ENCODE measurements at places on chromosomes 13 and 19. TPM values are rescaled to one million over a fixed set of nuclear protein-coding genes. Genes with fewer than 3 reads are reported as not detected.

MEF2B gene
- 3.5 TPM for total RNA-seq

TJP3 gene
- total RNA-seq = 20.6 TPM

MYO9B gene
- total RNA-seq = 252 TPM

SUGP1 gene
- total RNA-seq = 72.5 TPM

DNA sequence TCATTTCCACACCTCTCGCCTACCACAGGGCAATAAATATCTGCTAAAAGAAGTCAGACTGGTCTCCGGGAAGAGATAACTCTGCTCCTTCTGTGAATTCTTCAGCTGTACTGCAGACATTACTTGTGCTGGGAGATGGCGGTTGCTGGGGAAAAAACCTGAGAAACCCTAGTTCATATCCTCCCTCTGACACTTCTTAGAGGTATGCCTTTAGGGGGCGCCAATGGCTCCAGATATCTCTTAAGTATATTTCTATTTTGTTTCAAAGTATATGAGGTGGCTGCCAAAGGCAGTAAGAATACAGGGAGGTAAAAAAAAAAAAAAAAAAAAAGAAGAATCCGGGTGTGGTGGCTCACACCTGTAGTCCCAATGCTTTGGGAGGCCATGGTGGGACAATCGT lies 175.2 kb downstream of the PAN3 start:
- peak; percentile 43 for DNase-seq

- DNase-seq = no peak
These were observed 8.6 kb downstream of the KCNC3 start for GRCh38 chr19:50320596-50320995.

GRCh38 chr13:98429977-98430736 lies 146.8 kb downstream of the STK24 start:
- DNase-seq = no peak

DNA sequence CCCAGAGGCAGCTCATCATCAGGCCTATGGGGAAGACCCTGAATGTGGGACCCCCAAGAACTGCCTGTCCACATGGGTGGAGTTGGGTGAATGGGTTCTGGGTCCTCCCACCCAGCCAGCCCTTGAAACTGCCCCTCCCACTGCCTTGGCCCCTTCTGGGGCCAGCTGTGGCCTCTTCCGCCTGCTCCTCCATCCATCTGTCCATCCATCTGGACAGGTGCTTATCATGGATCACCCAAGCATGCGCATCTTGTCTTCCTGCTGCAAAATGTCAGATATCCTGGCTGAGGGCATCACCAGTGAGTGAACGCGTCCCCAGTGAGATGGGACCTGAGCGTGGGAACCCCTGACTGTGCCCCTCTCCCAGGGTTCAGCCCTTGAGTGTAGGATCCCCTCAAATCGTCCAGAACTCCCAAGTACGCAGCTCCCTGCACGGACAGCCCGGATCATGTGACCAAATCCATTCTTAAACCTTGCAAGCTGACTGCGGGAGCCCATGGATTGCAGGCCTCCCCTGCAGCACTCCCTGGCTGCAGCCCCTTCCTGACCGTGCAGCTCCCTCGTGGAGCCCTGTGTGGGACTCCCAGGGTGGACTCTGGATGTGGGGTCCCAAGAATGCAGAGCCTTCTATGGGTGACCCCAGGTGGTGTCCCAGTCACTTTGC lies 2.0 kb downstream of the STXBP2 start:
- no peak for DNase-seq

- no peak for DNase-seq
These were observed 5.2 kb downstream of the LILRA4 start for GRCh38 chr19:54333586-54334298.

FBXO27 gene
- 0.35 TPM for total RNA-seq

DNA sequence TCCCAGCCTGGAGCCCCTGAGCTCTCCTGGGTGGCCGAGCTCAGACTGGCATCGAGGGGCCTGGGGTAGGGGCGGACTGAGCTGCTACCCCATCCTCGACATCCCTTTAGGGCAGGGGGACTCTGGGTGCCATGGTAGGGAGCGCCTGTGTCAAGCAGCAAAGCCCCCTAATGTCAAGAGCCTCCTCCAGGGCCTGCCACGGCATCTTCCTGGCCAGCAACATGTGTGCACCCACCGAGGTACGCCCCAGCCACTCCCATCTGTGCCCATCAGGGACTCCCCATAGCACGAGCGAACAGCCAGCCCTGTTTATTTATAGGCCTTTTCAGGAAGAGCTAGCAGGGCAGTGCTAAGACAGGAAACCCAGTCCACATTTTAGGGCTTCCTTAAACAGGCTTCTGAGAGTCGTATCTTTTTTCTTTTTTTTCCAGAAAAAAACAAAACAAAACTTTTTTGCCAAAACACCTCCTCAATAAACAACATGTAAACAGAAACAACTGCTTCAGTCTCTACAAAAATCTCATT lies 14.3 kb downstream of the LRP3 start:
- no peak for DNase-seq

GRCh38 chr19:31046024-31046423 lies 303.2 kb downstream of the TSHZ3 start:
- DNase-seq = no peak

- DNase-seq = no peak
These were observed 8.0 kb downstream of the RPS16 start for GRCh38 chr19:39427707-39428106.

DNA sequence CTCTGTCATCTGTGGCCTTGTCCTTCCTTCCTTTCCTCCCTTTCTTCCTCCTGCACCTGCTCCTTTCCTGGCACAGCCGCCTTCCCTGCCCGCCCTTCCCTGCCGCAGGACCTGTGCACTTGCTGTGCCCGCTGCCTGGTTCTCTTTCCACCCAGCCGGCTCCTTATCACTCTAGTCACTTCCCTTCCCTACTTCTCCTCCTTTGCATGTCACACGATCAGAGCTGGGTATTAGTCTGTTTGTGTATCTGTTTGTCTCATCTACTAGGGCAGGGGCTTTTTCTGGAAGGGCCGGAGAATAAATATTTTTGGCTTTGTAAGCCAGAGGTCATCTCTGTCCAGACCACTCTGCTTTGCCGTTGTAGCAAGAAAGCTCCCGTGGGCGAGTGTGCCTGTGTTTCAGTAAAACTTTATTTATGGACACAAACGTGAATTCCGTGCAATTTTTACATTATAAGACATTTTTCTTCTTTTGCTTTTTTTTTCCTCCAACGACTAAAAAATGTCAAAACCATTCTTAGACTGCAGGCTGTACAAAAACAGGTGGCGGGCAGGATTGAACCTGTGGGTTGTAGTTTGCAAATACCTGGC lies 6.1 kb downstream of the KDM4B start:
- no peak for DNase-seq

GRCh38 chr19:45553464-45553863 lies 31.1 kb downstream of the OPA3 start:
- no peak for DNase-seq

GRCh38 chr19:39126312-39127187 lies 964 bp downstream of the PAK4 start:
- DNase-seq = no peak

- no peak for DNase-seq
These were observed 10.0 kb upstream of the NDUFS7 start for GRCh38 chr19:1373534-1374249.

CLEC11A gene
- total RNA-seq = 0.74 TPM

DNA sequence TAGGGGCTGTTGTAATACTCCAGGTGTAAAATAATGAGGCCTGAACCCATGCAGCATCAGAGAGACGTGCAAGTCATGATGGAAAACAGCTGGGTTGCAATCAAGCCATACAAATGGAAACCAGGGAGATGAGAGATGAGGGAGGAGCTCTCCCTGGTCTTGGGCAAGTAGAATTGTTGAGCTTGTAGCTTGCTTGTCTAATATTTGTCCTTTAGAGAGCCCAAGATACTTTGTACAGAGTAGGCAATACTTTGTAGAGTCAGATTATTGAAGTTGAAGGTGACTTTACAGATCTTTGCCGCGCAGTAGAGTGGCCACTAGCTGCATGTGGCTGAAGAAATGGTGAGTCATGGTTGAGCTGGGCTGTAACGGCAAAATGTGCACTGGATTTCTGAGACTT lies 8.3 kb downstream of the ATP8A2 start:
- no peak for DNase-seq

B3GNT3 gene
- total RNA-seq = 0.47 TPM

GRCh38 chr19:19744641-19745040 lies 11.7 kb upstream of the ZNF14 start:
- DNase-seq = no peak

DNA sequence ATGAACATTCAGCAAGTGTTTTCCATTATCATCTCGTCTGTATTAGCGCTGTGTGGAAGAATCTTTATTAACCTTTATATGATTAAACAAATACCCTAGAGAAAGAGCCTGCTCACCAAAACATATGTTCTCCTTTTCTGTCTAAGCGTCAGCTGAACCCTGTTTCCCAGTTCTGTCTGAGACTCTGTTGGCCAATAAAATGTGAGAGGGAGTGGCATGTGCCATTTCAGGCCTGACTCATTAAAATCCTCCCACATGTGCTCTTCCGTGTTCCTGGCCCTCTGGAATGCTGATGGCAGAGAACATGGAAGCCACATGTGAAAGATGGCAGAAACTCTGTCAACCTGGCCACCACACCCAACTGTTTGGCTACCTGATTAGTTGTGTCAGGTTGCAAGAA lies 181.9 kb upstream of the EDNRB start:
- no peak for DNase-seq

TMEM150B gene
- total RNA-seq = 2.1 TPM

GRCh38 chr13:114152831-114153371 lies 20.5 kb upstream of the RASA3 start:
- no peak for DNase-seq

GRCh38 chr13:50685956-50686355 lies 157.5 kb downstream of the DLEU7 start:
- no peak for DNase-seq

GSX1 gene
- not detected for total RNA-seq

DNA sequence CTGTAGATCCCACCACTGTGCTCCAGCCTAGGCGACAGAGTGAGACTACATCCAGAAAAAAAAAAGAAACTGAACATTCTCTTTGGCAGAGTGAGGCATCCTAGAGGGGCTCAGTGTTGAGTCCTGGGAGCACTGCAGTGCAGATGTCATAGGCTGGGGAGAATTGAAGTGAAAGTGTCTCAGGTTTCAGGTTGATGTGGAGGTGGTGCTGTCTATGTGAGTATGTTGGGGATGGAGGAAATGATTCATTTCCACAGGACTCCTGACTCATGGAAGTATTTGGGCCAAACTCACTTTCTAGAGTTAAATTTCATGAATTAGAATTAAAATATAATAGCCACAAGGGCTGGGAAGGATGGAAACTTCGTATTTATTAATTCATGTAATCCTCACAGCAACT lies 134.4 kb upstream of the TSC22D1 start:
- DNase-seq = no peak

GRCh38 chr19:55467236-55468053 lies 2.9 kb upstream of the C19orf85 start:
- peak; percentile 57 for DNase-seq

All from CD4-positive, CD25-positive, alpha-beta regulatory T cell (primary cell).